ENCODE measurements at places on chromosomes 1 and 21.

GRCh38 chr1:97621955-97622354 lies 298.9 kb downstream of the DPYD start:
- DNase-seq: no peak

DNA sequence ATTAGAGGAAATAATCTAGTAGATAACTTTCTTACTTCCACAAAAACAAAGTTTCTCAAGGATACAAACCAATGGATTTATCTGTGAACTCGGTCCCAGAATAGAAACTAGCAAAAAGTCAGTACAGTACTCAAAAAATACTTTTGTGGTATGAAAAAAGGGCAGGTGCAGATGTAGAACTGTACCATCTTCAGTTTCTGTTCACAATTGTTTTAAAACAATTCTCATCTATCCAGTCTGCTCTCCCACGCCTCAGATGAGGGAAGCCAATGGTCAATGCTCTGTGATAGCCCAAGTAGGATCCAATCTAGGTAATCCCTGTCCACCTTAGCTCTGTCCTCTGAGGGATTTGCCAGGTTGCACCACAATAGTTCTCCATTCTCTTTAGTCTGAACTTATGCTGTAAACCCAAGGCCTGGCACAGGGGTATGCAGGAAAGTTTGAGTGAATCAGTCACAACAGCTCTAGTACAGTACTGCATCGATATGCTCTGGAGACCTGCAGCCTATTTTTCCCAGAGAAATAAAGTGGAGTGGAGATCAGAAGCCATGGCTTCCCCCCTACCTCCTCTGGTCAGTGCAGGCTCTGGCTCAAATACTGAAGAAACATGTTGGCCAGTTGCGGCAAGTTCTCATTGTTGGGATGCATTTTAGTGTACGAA lies 1.4 kb downstream of the KTI12 start:
- no peak for DNase-seq

DNA sequence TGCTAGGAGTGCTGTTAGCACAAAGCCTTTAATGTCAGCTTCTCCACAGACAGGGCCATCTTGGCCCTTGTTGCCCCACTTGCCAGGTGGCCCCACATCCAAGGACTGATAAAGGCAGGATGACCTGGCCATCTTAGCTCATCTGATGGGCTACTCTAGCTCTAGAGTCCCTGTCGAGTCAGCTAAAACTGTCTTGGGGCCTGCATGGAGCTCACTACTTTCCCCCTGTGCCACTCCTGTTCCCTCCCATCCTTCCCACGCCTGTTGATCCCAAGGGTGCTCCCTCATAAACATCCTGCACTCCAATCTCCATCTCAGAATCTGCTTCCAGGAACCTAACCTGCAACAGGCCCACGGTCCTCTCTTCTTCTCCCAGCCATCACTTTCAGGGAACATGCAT lies 652 bp upstream of the GPX7 start:
- DNase-seq: no peak

DNA sequence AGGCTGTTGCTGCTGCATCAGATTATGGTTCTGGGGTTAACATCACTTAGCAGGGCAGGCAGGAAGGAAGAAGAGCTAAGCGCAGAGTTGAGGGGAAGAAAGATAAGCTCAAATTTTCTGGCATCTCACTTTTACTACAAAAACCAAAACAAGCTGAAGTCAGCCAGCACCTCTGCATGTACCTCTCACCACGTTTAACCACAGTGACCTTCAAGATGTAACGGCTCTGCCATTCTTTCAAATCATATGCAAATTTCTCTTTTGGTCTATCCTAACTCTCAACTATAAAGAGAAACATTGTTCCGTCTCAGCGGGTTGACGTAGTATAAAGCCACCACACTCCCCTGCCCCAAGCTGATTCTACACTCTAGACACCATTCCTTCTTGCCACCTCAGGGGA lies 154.4 kb downstream of the OMA1 start:
- no peak for DNase-seq

- no peak for DNase-seq
These were observed 4.4 kb upstream of the RHEX start for GRCh38 chr1:206048582-206048981.

DNA sequence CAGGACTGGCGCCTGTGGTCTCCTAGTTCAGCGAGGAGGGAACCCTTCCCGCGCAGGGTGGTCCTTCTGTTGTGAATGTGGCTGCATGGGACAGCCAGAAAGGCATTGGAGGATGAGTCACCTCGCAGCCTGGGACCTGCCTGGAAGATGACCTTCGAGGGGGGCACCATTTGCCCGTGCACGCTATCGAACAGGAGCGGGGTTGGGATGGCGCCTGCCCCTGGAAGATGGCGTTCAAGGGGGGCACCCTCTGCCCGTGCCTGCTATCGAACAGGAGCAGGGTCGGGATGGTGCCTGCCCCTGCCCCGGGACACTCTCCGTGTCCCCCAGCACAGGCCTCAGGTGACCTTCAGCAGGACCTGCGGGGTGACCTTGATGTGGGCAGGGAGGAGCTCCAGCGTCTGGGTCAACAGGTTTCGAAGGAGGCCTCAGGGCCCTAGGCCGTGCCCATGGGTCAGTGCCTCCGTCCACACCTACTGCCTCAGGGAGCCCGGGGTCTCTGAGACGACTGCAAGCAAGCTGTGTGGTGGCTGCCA lies 1.7 kb upstream of the ACTRT2 start:
- DNase-seq: no peak

- no peak for DNase-seq
These were observed 49.3 kb downstream of the ZC3H11B start for GRCh38 chr1:219563568-219563967.

- DNase-seq: no peak
These were observed 32.6 kb upstream of the DENND1B start for GRCh38 chr1:197807739-197808453.

DNA sequence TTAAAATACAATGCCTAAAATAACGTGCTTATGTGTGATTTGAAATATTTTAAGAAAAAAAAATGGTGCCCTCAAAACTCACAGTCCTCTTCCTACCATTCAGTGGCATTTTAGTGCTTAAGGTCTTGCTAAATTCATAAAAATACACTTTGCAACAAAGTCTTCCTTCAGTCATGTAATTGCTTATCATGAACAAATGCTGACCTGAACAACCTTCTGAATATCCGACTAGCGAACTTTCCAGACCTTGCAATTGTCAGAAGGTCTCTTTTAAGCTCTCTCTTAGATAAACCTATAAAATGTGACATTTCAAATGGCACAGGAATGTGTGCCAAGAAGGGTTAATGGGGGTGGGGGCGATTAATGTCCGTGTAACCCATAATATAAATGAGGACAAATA lies 858 bp downstream of the BRINP3 start:
- no peak for DNase-seq

DNA sequence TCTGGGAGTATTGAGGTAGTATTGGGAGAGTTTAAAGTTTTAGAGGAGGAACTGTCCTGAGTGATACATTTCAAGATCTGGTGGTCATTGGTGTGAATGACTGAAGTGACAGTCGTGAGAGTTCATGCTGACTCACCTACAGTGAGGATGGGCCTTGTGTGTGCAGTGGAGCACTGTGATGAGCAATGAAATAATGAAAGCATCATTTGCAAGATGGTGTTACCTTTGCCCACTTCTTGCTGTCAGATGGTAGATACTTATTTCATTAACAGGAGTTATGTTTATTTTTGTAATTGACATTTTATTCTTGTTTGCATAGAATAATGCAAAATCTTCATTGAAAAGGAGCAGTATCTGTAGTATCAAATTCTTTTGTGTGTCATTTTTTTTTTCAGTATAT lies 29.0 kb downstream of the POU2F1 start:
- no peak for DNase-seq

GRCh38 chr1:228309326-228310067 lies 97.1 kb downstream of the TRIM11 start:
- no peak for DNase-seq

GRCh38 chr1:113846391-113847035 lies 25.0 kb downstream of the PTPN22 start:
- no peak for DNase-seq
